ENCODE measurements at places on chromosomes 5 and 9.

- DNase-seq, result no peak
Measured at GRCh38 chr9:122988920-122989621, 44.4 kb upstream of the GPR21 start.

DNA sequence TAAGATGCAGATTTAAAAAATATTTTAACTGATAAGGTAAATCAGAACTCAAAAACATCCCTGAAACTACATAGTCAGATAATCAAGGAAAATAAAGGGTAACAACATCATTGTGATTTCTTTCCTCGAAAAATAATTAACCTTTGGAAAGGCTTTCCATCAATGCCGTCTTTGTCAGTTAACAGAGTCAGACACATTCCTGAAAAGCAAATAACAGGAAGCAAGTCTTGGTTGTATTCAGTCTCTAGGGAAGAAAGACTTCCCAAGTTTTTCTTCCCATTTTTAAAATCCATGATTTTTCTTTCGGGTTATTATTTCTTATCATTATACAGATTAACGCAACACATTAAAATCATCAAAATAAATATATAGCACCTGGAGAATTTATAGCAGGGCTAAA, 256.4 kb upstream of the CDH6 start:
- DNase-seq, result no peak

DNA sequence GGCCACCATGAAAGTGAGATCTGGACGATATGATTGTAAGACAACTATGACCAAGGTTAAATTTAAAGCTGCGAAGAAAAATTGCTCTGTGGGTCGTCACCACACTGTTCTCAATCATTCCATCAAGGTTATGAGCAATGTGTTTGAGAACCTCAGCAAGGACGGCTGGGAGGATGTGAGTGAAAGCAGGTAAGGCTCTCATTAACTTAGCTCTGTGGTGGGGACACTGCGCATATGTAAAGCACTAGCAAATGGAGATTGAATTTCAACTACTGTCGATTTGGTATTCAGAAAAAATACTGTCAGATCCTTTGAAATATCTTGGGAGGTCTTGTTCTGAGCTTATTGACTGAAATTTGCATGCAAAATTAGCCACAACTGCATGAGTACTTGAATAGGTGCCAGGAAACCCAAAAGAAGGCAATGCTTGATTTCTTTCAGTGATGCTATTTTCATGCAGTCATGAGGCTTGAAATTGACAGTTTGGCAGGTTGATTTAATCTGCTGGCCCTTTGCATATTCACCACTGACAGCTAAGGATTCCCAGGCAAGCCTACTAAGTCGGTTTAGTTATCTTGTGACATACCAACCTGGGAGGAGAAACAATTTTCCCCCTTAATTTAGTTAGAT, 183.9 kb upstream of the SH3GL2 start:
- no peak for DNase-seq

DNA sequence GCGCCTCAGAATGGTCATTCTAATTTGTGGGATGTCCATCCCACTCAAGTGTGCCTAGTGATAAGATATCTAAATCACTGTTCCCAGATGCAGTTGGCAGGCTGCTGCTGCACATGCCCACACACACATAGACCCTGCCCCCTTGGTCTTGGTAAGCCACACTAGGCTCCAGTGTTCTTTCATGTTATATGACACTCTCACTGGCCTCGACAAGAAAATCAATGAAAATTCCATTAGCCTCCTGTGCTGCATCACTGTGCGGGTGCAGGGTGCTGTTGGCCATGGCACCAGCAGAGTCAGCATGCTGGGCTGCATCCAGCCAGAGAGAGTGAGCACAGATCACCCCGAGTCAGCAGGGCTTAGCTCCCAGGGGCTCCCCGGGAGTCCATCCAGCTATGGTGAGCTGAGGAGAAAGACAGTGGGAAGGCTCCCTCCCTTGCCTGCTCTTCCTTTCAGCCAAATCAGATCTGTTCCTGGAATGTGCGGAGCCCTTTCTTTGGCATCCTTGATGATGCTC, 59.9 kb downstream of the ABLIM3 start:
- no peak for DNase-seq

DNA sequence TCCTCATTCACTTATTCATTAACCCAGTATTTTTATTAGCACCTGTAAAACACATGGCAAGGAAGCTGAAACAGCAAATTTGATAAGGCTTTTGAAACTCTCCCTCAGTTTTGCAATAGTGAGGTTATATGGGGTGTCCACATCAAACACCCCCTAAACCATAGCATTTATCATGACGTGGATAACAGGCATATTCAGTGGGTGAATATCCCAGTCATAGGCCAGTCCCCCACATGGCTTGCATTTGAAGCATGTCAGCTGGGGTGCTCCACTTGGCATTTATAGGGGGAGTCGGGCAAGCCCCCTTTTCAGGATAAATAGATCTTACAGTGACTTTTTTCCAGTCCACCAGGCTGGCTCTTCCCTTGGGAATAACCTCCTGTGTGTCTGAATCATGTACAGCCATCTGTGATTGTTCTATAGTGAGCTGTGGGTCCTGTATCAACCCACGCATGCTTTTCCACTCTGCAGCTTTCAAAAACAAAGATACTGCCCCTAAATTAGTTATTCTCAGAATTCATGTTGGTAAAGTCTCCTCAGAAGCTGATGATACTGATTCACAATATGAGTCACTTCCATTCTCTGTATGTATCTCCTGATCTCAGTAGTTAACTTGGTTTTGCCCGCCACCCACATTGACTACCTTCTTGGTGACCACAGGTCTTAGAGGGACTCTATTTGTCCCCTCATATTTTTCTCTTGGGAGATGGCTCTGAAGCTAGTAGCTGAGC, 84.4 kb upstream of the SPIN1 start:
- DNase-seq, result peak; percentile 10

GRCh38 chr5:66551945-66552344, 44.2 kb upstream of the MAST4 start:
- DNase-seq, result no peak

DNA sequence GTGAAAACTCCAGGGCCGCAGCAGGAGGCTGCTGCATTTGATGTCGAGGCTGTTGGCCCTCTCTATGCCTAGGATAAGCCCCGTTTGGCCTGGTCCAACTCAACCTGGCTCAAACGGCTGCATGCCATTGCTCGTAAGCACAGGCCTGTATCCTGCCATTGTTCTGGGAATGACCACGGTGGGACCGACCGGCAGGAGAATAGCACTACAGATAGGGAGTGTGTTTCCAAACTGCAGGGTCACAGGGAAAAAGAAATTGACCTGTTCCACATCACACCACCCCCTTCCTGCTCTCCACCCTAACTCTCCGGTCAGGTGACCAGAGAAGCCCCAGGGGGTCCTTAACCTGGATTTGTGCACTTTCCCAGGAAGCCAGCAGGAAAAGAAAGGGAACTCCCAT, 278.7 kb upstream of the KLF4 start:
- no peak for DNase-seq

GRCh38 chr9:14554886-14555285, 138.3 kb downstream of the ZDHHC21 start:
- no peak for DNase-seq

DNA sequence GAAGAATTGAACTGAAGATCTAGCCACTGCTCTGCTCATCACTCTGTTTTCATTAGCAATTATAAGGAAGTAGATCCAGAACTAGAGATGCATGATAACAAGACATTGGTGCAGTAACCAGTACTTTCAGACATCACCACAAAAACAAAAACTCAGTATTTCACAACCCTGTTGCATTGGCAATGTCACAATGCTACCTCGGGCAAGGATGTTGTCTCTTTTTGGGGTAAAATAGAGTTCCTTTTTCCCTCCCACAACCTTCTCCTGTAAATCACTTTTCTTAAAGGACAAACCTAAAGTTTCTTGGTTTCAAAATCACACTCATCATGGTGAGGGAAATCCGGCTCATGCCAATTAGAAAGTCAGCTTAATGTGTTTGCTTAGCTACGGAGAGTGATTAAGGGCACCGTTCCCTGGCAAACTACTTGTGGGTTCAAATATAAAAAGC, 420.1 kb upstream of the MEF2C start:
- no peak for DNase-seq

DNA sequence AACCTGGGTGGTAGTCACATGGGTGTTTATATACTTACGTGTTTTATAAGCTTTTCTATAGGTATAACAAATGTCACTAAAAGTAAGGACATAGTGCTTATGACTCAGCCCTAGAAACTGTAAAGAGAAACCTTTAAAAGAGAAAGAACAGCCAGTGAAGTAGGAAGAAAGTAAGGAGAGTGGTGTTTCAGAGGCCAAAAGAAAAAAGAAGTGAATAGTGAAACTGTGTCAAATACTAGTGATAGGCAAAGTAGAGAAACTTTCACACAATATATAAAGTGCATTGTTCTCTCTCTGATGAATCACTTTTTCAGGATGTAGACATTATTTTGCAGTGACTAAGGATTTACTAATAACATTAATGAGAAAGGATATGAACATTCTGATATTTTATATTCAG, 74.2 kb upstream of the SUSD1 start:
- DNase-seq, result peak; percentile 15

- DNase-seq, result no peak
Measured at GRCh38 chr5:75169516-75169915, 67.2 kb downstream of the ANKRD31 start.

- DNase-seq, result no peak
Measured at GRCh38 chr5:127280491-127281220, 9.9 kb upstream of the MEGF10 start.

DNA sequence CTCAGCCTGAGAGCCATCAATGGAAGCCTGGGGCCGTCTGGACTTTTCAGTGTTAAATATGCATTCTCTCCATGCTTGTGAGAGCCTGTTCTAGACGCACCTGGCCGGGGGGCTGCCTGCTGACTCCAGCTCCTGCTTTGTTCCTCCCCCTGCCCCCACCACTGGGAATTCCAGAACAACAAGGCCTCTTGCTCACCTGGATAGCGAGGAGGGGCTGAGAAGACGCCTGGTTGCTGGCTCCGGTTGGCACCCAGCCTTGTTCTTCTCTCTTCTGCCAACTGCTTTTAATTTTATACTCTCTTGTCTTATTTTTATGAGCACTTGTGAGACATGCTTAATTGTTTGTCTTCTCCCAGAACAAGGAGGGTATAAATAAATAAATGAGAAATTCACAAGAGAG, 15.0 kb upstream of the RAPGEF1 start:
- DNase-seq, result no peak

GRCh38 chr9:8686516-8686915, 886.9 kb upstream of the DMAC1 start:
- DNase-seq, result no peak

- DNase-seq, result no peak
Measured at GRCh38 chr9:104775574-104775936, 11.6 kb downstream of the NIPSNAP3B start.

GRCh38 chr5:150108711-150109514, 22.6 kb upstream of the CSF1R start:
- DNase-seq, result no peak

- no peak for DNase-seq
Measured at GRCh38 chr9:99336531-99336930, 114.4 kb downstream of the SEC61B start.

GRCh38 chr5:56155992-56156584, 77.0 kb downstream of the ANKRD55 start:
- DNase-seq, result no peak

DNA sequence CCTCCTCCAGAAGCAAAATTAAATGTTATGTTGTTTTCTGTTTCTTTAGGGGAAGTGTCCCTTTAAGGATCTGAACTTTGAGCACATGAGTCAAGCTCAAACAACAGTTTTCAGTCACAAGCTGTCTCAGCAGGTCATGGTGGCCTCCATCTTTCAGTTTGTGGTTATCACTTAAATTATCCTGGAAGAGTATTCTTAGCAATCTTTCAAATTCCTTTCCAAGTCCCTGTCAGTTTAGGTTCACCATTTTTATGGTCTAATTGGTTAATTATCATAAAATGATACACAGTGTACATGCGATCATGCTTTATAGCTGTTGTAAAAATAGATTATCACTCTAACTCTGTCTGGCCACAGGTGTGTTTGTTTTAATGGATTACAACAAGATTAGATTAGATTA, 43.1 kb upstream of the SELENOP start:
- no peak for DNase-seq

- DNase-seq, result peak; percentile 89
Measured at GRCh38 chr5:172102913-172103626, 85.0 kb downstream of the STK10 start.

DNA sequence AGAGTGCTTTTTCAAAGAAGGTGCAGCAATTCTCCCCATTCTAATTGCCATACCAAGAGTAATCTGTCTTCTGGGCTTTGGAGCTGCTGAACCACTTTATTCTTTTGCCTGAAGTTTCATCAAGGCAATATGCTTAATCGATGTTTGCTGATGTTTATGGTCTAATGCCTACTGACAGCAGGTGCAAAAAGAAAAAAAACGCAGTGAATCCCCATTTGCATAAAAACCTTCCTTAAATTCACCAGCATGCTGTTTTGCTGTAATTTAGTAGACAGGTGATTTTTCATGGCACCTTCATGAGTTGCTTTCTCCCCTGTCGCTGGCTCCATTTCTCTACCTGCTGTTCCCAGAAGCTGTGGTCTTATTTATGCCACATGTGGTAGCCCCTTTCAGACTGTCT, 83.1 kb upstream of the MAST4 start:
- DNase-seq, result no peak

DNA sequence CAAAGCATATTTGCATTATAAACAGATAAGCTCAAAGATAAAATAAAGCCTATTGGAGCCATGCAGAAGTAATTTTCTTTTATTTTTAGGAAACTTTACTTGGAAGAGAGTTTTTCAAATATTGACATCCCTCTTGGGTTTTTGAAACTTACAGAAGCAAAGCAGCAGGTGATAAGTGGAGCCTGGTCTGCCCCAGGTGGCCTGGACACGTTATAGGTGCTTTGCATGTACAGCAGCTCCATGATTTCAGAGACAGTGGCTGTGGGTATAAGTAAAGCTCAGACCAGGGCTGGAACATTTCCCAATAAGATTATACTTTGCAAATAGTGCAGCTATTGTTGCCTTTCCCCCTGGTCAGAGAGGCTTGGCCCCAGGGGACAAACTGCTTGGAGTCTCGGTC, 51.5 kb downstream of the CCDC192 start:
- DNase-seq, result no peak

DNA sequence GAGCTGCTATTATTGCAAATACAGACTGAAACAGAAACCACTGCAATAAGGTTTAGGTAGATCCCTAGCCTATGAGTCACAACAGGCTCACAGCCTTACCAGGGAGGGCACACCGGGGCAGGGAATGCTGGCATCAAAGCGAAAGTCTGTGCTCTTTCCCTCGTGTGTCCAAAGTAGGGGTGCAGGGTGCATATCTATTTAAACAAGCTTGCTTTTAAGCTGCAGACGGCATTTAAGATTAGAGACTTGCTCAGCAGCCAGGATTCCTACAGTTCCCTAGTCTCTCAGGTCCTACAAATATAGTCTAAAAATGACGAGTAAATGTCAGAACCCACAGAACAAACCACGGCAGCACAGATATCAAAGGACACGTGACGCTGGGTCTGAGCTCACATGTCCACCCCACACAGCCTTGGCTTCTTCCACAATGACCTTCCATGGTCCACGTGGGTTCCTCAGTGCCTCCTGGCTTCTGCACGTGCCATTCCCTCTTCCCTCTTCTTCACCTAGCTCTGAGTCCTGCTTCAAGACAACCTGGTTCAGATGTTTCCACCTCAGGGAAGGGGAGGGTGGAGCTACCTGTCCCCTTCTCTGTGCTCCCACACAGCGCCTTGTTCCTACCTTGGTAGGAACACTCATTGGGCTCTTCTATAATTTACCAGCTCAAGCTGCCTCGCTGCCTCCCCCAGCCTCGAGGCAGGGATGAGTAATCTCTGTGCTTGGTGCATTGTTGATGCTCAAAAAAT, 193.2 kb downstream of the MAPKAP1 start:
- DNase-seq, result peak; percentile 58
